ENCODE measurements at places on chromosomes 3 and 15.

- no peak for DNase-seq
Observed at GRCh38 chr15:98778960-98779359, 130.6 kb downstream of the IGF1R start.

GRCh38 chr3:139388821-139389551 is 461 bp downstream of the COPB2 start:
- DNase-seq: no peak

GRCh38 chr3:16030342-16030741 is 144.1 kb upstream of the GALNT15 start:
- DNase-seq: no peak

DNA sequence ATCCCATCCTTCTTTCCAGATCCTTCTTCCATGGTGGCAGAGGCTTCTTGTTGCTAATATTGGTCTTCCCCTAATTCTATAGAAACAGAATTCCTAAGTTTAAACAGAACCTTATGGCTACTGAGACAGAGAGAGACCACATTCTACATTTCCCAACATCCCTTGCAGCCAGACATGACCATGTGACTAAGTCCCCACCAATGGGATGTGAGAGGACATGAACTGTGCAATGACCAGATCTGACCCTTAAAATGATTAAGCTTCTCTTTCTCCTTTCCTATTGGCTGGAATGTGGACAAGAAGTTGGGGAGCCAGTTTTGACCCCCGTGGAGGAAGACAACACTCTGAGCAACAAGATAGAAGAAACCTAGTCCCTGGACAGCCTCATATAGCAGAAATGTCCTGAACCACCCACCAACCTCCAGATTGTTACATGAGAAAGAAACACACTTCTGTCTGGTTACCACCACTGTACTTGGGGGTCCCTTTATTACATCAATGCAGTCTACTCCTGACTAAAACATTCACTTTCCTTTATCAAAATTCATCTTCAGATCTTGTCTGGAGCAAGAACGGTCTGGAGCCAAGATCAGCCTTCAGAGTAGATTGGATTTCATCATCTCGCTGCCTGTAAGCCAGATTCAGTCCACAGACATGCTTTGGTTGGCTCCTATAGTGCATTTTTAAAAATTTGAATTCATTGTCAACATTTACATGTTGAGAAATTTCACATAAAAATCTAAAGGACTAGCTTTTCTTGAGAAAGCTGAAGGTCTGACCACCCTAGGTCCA is 183.9 kb downstream of the SHQ1 start:
- no peak for DNase-seq

GRCh38 chr3:187027531-187028278 is 97.4 kb downstream of the ST6GAL1 start:
- no peak for DNase-seq

DNA sequence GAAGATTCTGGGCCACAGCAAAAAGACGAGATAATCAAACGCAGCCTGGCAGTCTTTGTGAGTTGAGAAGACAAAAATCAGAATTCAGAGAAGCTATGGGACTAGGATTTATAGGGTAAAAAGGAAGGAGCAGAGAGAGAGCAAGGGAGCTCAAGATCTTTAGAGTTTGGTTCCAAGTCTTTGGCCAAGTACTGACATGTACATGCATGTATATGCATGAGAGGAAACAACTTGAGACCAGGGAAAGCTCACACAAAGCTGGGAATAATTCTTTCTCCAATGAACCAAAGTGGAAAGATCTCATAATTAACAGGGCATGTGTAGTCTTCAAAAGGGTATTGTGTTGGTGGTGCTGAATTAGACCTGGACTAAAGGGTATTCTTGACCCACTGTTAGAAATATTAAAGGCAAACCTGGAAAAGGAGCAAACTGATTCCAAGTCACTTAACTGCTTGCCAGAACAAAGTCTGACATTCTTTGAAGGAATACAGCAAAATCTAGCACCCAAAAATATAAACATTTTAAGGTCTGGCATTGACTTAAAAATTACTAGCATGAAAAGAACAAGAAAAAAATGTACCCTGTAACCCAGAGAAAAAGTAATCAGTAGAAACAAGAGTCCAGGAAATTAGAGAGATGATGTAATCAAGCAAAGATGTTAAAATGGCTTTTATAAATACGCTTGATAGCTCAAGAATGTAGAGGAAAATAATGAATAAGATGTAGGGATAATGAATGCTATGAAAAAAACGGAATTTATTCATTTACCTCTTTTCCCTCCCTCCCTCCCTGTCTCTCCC is 226.0 kb upstream of the CGNL1 start:
- DNase-seq: no peak

GRCh38 chr3:112136046-112136445 is 3.0 kb upstream of the GCSAM start:
- no peak for DNase-seq

GRCh38 chr15:77869021-77869895 is 208.3 kb downstream of the TBC1D2B start:
- DNase-seq: peak; percentile 13

DNA sequence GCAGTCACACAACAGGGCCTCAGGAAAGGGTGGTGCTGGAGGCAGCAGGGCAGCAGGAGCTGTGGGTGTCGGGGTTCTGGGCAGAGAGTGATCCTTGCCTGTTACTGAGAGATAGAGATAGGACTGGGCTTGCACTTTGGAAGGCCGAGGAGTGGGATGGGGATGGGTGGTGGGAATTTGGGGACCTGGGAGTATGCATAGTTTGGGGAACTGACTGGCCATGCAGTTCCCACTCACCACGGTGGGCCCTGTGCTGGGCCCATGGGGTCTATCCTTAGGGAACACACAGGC is 192.5 kb upstream of the LINGO1 start:
- DNase-seq: no peak

DNA sequence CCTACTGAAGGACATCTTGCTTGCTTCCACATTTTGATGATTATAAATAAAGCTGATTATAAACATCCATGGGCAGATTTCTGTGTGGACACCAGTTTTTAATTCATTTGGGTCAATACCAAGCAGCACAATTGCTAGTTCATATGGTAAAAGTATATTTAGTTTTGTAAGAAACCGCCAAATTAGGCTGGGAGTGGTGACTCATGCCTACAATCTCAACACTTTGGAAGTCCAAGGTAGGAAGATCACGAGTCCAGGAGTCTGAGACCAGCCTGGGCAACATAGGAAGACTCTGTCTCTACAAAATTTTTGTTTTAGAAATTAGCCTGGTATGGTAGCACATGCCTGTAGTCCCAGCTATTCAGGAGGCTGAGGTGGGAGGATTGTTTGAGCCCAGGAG is 52.6 kb upstream of the ABHD2 start:
- no peak for DNase-seq

GRCh38 chr3:197350446-197350845 is 52.0 kb upstream of the DLG1 start:
- no peak for DNase-seq

GRCh38 chr3:123687286-123687685 is 102.4 kb upstream of the HACD2 start:
- DNase-seq: no peak

GRCh38 chr15:69823223-69823907 is 274.4 kb downstream of the TLE3 start:
- no peak for DNase-seq

DNA sequence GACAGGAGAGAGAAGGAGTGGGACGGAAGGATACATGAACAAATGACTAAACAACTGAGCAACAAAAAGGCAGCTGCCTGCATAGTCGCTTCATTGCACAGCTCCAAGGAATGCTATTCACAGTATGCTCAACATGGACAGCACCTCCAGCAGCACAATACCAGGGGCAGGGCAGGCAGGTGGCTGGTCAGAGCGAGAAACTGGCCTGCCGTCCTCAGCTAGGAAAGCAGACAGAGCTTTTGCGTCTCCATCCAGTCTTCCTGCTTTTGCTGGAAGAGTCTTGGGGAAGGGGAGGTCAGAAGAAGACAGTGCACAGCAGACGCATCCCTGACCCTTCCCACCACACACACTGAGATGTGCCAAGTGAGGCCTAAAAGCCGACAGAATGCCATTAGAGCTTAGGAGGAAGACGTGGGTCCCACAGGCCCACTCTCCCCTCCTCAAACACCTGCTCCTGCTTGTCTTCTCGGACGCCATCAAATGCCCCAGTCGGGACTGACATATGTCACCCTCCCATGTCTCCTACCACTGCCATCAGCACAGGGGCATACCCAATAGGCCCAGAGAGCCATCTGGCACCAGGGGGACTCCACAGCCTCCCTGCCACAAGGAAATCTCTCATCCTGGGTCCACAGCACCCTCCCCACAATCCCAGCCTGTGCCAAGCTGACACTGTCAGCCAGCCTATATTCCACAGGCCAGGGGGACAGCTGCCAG is 3.9 kb downstream of the RAB6B start:
- DNase-seq: no peak

GRCh38 chr15:35673093-35673684 is 127.2 kb upstream of the DPH6 start:
- no peak for DNase-seq

DNA sequence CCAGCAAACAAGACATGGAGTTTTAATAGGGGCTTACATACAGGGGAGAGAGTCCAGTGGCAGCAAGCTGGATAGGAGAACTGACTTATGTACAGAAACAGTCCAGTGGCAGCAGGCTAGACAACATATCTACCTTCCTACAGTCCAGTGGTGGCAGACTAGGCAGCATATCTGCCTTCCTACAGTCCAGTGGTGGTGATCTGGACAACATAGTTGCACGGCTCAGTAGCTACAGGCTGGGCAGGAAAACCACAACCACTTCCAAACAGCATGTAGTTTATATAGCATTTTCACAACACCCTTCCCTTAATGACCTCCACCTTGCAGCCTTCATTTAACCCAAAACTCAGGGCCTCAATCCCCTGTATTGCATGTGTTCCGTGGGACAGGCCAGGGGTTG is 181.3 kb upstream of the EIF1B start:
- no peak for DNase-seq

GRCh38 chr3:63807961-63808565 is 11.0 kb upstream of the C3orf49 start:
- DNase-seq: no peak

DNA sequence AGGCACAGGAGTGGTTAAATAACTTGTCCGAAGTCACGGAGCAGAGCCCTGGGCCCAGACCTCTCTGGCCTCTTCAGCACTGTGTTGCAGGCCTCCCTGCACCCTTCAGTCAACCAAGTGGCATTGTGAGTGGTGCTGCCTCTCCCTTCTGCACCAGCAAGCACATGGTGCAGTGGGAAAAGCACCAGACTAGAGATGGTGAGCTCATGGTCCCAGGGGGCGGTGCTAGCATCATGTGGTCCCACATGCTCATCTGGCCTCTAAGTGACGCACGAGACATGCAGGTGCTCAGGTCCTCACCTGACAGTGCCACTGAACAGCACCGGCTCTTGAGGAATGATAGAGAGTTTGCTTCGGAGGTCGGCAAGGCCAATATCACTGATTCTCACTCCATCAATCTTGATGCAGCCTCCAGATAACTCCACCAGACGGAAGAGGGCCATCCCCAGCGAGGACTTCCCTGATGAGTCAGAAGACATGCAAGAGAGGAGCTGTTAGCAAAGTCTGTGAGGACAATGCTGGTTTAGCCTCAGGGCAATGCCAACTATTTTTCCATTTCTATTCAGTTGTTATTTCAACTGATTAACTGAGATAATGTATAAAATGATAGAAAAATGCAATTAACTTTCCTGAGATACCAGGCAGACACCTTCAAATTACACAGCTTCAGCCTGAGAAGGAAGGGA is 53.1 kb upstream of the PARL start:
- no peak for DNase-seq

- DNase-seq: no peak
Observed at GRCh38 chr15:95302206-95302605, 1028.3 kb upstream of the NR2F2 start.

DNA sequence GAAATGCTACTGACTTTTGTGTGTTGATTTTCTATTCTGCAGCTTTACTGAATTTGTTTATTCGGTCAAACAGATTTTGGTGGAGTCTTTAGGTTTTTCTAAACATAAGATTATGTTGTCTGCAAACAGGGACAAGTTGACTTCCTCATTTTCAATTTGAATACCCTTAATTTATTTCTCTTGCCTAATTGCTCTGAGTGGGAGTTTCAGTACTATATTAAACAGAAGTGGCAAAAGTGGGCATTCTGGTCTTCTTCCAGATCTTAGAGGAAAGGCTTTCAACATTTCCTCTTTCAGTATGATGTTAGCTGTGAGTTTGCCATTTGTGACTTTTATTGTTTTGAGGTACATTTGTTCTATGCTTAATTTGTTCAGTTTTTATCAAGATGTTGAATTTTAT is 268.5 kb downstream of the WNT5A start:
- DNase-seq: no peak

DNA sequence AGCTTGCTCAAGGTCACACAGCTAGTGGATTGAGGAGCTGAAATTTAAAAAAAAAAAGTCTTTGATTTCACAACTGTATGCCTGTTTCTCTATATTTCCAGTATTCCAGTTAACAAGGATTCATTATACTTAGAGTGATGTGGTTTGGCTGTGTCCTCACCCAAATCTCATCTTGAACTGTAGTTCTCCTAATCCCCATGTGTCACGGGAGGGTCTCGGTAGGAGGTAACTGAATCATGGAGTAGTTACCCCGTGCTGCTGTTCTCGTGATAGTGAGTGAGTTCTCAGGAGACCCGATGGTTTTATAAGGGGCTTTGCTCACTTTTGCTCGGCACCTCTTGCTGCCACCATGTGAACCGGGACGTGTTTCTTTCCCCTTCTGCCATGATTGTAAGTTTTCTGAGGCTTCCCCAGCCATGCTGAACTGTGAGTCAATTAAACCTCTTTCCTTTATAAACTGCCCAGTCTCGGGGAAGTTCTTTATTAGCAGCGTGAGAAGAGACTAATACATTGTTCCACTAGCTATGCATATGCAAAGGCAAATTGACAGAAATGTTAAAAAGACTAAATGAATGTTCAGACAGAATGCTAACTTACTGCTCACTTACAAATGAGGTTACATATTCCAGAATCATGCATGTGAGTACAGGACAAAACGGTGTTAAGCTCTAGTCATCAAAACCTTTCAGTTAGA is 1101.9 kb downstream of the ROBO1 start:
- DNase-seq: no peak

DNA sequence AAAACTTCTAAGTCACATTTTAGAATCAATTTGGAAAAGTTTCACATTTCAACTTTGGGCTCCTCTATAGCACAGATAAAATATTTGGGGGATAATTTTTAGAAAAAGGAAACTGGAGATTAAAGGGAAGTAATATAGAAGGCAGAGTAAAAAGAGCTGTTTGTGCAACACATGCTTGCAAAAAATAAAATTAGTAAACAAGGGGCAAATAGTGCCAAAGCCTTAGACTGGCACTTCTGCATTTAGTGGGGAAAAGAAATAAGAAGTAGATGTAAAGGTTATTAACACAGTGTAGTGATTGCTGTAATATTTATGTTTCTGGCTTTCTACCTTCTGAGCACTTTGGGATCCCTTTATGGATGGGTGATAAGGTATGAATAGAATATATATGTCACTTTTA is 246.6 kb downstream of the CBLB start:
- no peak for DNase-seq
